ENCODE measurements at places on chromosomes 3 and 15. TPM values are rescaled to one million over a fixed set of nuclear protein-coding genes. Genes with fewer than 3 reads are reported as not detected.

Gene C3orf49
- not detected for total RNA-seq

GRCh38 chr3:121757087-121757811, 7.7 kb upstream of the GOLGB1 start:
- DNase-seq: no peak

GRCh38 chr15:69777356-69777755, 320.4 kb downstream of the TLE3 start:
- DNase-seq: no peak

DNA sequence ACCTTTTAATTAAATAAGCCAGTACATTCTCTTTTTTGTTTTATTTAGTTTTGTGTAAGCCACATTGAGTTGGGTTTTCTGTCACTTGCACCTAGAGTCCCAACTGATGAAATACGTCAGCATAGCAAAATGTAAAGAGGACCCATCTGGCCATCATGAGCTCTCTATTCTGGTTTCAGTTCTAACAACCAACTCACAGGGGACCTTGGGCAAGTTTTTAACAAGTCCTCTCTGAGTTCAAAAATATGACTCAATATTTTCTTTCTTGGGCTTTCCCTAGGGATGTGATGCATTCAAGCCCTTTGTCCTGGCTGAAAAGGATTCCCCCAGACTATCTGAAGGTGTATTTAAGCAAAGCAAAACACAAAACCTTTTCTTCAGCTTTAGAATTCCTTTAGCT, 32.9 kb downstream of the PLCH1 start:
- no peak for DNase-seq
